ENCODE measurements at places on chromosomes 16 and 17.
A peak's percentile ranks its signal among the peaks of the same experiment; 100 is the strongest.

DNA sequence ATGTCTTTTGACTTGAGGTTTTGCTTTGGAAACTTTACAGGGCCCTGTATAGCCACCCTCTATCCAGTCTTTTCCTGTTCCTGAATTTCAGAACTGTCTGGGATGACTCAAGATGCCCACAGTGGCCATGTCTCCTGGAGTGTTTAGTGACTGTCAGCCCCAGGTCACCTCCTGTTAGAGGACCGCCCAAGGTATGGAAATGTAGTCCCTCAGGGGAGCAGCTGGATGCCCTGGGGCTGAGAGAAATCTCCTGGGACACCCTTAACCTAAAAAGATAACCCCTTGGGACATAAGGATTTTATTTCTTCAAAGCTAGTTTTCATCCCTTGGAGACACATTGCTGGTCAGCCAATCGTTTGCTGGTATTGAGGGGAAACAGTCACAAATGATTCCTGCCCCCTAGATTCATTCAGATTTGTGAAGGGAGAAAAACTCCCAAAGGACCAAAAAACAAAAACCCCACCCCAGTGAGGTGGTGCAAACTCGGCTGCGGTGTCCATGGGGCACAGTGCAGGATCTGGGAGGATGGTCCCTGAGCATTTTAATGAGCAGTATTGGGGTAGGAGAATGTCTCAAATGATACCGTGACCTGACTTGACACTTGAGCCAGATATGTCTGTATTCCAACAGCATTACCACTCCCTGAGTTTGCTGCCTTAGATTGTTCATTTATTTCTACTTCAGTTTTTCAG, 1.7 kb downstream of the ZNF267 start:
- no peak for DNase-seq

- DNase-seq, result peak; percentile 34
Measured at GRCh38 chr17:38603786-38604478, 1.8 kb downstream of the SRCIN1 start.

DNA sequence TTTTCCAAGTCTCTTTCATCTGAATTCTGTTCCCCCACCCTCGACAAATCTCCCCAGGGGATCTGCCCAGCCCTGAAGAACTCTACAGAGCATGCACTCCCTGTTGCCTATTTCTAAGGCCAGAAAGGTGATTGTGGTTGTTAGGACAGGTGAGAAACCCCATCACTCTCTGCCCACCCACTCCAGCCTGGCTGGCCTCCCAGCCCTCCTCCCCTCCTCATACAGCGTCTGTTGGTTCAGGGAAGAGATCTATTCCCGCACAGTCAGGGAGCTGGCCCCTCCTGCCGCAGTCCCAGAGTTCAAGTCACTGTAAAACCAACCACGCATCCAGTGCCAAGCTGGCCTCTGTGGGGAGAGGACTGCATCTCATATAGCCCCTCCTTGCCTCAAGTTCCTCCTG, 98.7 kb downstream of the KCNJ12 start:
- DNase-seq, result no peak

GRCh38 chr16:66580605-66581209, 1.4 kb downstream of the CMTM2 start:
- no peak for DNase-seq

- DNase-seq, result no peak
Measured at GRCh38 chr17:67047382-67047781, 3.0 kb downstream of the CACNG1 start.

- no peak for DNase-seq
Measured at GRCh38 chr17:14621826-14622614, 321.1 kb downstream of the HS3ST3B1 start.

- no peak for DNase-seq
Measured at GRCh38 chr16:75281826-75282225, 30.4 kb upstream of the BCAR1 start.
